CD8-positive, alpha-beta T cell (primary cell): ENCODE measurements at places on chromosomes 13 and 19.

GRCh38 chr13:99173606-99174005 is 27.0 kb upstream of the UBAC2 start:
- no peak for DNase-seq

DNA sequence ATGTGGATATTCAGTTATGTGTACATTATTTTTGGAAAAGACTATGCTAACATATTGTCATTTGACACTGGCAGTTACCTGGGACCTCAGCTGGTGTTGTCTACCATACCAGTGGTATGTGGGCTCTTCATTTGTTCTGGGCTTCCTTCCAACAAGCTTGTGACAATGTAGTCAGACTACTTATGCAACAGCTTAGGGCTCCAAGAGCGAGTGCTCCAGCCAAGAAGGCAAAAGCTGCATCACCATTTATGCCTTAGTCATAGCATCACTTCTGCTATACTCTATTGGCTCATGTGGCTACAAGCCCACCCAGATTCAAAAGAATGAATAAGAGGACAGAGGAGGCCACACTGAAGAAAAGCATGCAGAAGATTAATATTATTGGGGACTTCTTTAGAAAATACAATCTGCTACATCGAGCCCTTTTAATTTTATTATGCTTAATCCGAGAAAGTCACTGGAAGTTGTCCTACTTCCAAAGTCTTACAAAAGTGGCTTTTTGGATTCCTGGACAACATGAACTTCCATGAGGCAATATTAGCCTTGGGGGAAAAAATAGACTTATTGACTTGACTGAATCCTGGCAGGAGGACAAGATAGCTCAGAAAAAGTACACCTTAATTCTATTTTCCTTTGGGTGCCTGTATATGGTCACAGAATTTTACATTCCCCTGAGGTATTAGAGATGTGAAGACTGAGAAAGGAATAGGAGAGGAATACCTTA is 529.4 kb upstream of the HTR2A start:
- no peak for DNase-seq

- DNase-seq = no peak
Observed at GRCh38 chr19:51542699-51543098, 11.2 kb upstream of the SIGLEC6 start.

- peak; percentile 13 for DNase-seq
Observed at GRCh38 chr19:50705422-50706019, 14.1 kb downstream of the SHANK1 start.

DNA sequence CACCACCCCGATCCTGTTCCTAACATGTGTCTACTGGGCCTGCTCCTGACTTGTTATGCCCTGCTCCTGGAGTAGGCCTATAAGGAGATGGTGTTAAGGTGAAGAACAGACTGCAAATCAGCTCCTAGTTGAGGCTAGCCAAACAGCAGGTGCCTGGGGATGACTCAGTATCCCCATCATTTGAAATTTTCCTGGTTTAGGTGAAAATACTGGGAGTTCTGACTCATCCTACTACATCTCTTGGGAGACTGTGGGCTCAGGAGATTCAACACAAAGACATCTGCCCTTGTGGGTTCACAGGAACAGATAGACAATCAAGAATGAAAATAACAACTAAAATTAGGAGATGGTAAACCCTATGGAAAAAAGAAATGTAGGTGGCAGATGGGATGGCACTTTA is 41.2 kb downstream of the BRD4 start:
- DNase-seq = no peak

GRCh38 chr19:1230783-1231489 is 6.9 kb downstream of the CBARP start:
- no peak for DNase-seq

DNA sequence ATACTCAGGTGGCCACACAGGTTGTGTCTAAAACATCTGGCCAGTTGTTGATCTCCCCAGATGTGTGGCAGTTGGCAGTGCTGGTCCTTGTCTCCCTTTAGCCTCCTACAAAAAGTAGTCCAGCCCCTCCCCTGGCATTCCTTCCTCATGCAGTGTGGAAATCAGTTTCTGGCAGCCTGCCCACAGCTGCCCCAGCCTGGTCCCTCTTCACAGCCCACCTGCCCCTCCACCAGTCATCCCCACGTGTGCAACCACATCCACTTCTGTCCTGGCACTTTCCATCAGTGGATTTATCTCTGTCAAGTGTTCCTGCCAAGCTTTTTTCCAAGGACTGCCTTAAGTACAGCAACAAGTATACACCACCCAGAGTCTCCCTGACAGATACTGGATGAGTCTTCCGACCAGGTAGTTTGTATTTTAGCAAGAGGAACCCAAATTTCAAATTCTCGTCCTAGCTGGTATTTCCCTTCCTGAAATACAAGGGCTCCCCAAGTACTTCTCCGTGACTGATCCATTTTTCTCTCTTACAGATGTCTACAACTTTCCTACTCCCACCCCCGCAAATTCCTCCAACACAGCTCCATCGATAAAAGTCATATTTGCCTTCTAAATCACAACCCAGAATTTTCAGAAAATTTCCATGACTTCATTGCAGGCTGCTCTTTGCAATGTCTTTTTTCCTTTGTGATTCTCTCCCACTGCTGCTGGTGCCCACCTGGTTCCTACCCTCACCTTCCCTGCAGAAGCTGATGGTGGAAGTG is 313.5 kb downstream of the FOXO1 start:
- no peak for DNase-seq

DNA sequence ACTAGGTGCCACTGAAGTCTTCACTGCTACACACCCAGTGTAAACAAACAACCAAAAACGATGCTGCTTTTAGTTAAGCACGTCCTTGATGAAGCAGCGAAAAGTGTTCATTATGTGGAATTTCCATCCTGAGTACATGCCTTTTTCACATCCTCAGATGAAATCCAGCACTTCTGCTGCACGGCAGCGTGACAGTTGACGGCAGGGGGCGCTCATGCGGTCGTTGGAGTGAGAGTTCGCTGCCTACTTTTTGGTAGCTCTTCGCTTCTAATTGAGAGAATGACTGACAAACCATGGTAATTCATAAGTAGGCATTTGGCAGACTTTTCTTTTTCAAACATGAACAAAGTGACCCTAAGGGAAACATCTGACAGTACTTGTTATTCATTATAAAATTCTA is 1124.9 kb downstream of the EFNB2 start:
- no peak for DNase-seq

GRCh38 chr13:81639984-81640582 is 1299.2 kb upstream of the SPRY2 start:
- no peak for DNase-seq

DNA sequence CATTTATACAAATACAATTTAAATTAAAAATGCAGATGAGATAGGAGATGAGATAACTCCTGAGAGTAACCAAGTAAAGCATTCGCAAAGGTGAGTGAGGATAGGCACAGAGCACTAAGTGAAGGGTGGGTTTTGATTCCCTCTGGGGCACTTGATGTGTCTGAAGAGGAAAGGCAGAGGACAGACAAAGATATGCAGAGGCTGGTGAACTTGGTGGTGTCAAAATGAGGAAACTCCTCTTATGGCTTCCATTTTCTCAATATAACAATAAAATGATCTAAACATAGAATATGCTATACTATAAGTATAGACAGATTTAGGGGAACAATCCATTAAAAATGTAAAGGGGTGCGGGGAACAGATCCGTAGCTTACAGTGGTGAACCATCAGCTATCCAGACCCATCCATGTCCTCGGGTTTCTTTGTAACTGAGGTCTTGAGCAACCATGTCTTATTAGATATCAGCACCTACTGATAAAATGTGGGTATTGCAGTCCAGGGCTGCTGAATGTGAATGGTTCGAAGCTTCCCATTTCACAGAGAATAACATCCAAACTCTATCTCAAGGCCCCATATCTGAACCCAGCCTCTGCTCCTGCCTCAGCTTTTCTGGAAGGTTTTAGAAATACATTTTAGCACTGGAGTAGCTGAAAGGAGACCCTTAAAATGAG is 73.9 kb upstream of the SLC10A2 start:
- no peak for DNase-seq

GRCh38 chr19:29855087-29855486 is 43.3 kb downstream of the CCNE1 start:
- no peak for DNase-seq

DNA sequence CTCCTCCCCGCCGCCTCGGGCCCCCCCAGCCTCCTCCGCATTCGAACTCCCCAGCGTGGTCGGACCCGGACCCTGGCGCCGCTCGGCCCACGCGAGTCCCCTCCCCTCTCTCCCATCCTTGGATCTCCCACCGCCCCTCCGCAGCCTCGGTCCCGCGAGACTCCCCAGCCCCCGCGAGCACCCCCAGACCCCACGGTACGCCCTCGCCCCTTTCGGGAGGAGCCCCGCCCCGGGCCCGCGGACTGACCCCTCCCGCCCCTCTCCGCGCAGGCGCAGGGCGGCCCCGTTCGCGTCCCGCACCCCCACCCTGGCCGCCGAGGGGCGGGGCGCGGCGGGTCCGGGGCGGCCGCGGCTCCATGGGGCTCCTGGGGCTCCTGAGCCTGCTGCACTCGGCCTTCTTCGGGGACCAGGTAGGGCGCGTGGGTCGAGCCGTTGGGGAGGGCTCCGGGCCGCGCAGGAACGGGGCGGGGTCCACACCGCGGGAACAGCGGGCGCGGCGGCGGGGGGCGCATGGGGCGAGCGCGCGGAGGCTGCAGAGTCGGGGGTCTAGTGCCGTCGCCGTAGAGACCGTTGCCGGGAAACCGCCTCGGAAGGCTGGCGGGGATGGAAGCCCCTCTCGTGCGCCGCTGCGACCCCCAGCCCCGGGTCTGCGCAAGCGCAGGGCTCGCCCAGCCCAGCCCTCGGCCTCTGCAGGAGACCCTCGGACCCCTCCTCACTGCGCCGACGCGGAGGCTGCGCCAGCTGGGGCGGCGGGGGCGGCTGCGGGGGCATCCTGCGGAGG is 3.8 kb upstream of the APC2 start:
- no peak for DNase-seq

- DNase-seq = no peak
Observed at GRCh38 chr13:45607931-45608330, 7.6 kb downstream of the ERICH6B start.

DNA sequence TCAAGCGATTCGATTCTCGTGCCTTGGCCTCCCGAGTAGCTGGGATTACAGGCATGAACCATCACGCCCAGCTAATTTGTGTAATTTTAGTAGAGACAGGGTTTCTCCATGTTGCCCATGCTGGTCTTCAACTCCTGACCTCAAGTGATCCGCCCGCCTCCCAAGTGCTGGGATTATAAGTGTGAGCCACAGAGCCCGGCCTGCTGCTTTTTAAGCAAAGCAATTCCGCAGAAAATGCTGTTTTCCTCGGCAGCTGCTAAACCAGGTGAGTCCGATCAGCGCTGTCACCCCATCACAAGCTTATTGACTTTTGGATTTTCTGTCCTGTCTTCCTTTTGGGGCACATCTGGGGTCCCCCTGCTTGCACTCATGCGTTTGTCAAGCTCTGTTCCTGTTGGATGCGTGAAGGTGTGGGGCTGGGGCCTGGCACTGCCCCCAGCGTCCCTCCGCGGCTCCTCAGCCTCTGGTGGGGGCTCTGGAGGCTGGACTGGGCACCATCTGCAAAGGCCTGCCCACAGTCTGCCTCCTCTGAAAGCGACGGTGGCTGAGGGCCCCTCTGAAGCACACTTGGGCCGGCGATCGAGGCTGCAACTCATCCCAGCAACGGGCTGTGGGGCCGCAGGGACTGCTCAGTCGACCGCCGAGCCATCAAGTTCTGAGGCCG is 25.7 kb downstream of the CEBPG start:
- DNase-seq = no peak

GRCh38 chr13:74132152-74132775 is 1.9 kb downstream of the KLF12 start:
- DNase-seq = peak; percentile 65

DNA sequence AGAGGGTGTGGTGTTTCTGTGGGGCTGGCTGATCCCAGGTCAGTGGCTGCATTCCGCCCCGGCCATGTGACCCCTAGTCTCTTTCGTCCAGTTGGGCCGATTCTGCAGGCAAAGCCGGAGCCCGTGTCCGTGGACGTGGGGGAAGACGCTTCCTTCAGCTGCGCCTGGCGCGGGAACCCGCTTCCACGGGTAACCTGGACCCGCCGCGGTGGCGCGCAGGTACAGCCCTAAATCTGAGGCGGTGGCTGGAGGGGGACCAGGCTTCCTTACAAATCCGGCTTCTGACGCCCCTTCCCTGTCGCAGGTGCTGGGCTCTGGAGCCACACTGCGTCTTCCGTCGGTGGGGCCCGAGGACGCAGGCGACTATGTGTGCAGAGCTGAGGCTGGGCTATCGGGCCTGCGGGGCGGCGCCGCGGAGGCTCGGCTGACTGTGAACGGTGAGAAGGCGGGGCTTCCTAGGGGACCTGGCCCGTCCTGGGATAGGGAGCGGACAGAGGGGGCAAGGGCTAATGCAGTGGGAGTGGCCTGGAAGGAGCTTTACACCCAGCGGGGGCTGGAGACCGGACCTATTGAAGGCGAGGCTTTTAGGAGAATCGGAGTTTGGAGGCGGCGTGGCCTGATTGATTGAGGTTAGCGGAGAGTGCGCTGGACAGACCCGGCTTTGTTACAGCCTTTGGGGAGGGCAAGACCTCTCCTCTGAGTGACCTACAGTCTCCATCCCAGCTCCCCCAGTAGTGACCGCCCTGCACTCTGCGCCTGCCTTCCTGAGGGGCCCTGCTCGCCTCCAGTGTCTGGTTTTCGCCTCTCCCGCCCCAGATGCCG is 4.3 kb downstream of the KIRREL2 start:
- no peak for DNase-seq

- DNase-seq = no peak
Observed at GRCh38 chr13:107788464-107789165, 426.7 kb downstream of the LIG4 start.

DNA sequence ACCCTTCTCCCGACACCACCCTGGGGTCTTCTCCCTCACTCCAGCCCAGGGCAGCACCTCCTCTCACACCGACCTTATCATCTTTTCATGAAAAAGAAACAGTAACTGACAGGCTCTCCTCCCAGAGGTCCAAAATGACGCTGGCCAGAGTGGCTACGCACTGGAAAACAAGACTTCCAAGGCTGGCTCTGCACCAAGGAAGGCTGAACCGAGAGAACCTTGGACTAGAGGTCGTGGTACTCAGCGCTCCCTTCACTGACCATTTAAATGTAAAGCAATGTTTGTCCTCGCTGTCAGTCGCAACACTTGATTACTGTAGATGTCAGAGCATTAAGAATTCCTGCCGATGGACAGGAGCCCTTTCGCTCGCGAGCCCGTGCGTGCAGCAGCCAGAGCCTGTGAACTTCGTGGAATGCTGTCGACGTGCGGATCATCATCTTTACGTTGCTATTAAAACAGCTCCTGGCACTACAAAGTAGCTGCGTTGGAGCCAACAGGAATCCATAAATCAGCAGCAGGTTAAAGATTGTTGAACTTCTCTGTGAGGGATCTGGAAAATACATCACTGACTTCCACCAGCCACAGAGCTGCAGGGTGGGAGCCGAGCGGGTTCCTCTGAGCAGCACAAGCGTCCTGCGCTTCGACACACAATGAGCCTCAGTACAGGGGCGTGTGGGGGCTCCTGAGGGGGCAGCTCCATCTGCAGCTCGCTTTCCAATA is 125.5 kb upstream of the MCF2L start:
- no peak for DNase-seq

GRCh38 chr13:85864963-85865530 is 65.8 kb upstream of the SLITRK6 start:
- no peak for DNase-seq

DNA sequence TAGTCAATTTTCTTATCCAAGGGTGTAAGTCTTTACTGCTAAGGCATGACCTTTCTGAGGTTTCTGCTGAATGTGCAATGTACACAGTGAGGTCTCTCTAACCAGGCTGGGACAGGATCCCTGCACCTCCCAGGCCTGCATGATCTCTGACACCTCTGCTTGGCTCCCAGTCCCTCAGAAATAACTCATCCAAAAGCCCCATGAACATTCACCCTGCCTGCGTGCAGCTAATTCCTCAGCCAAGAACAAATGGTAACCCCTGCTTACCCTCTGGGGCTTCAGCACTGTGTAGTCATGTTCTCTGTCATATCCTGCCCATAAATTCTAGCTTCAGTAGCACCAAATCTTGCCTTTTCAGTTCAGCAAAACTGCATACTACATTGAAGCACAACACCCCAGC is 1146.3 kb upstream of the MIR17HG start:
- DNase-seq = no peak
